Karpas-422 (cell line): ENCODE measurements at places on chromosomes 16 and 17. TPM values are rescaled to one million over a fixed set of nuclear protein-coding genes. Genes with fewer than 3 reads are reported as not detected.

Gene CTRL
- 1.0 and 1.6 TPM in 2 replicates for total RNA-seq

Gene SLC5A11
- 0.11 and 0.15 TPM in 2 replicates for total RNA-seq

Gene TAC4
- not detected in 2 replicates for total RNA-seq

Gene CD300LG
- not detected in 2 replicates for total RNA-seq

Gene SHMT1
- total RNA-seq = 16.7 and 17.7 TPM in 2 replicates

Gene CCL8
- not detected in 2 replicates for total RNA-seq

Gene RHBDF1
- total RNA-seq = 0.43 TPM in 1 of 2 replicates, not detected in the other

Gene TMEM114
- not detected in 2 replicates for total RNA-seq

Gene GSG1L2
- not detected in 2 replicates for total RNA-seq

Gene KRT9
- not detected in 2 replicates for total RNA-seq

Gene SLC47A1
- total RNA-seq = not detected in 2 replicates

Gene TBC1D3K
- not detected in 2 replicates for total RNA-seq

Gene PRM1
- total RNA-seq = not detected in 2 replicates

Gene TP53TG3
- not detected in 2 replicates for total RNA-seq

Gene GCGR
- not detected in 2 replicates for total RNA-seq

Gene PIK3R5
- not detected in 2 replicates for total RNA-seq

Gene KRTAP2-3
- not detected in 2 replicates for total RNA-seq

Gene CDH15
- 0.11 TPM in 1 of 2 replicates, not detected in the other for total RNA-seq

Gene ASPA
- total RNA-seq = not detected in 2 replicates

Gene KRT37
- total RNA-seq = not detected in 2 replicates

Gene EARS2
- 25.5 and 27.9 TPM in 2 replicates for total RNA-seq

Gene OTOA
- total RNA-seq = 0.07 TPM in 1 of 2 replicates, not detected in the other

Gene HAP1
- 0.04 and 0.48 TPM in 2 replicates for total RNA-seq
